HepG2 (cell line): ENCODE measurements at places on chromosomes 2 and 18. TPM values are rescaled to one million over a fixed set of nuclear protein-coding genes. Genes with fewer than 3 reads are reported as not detected.

Gene ITGB6
- not detected in 2 replicates for polyA plus RNA-seq

Gene SLC66A3
- polyA plus RNA-seq: 3.7 and 5.0 TPM in 2 replicates

GRCh38 chr2:51011254-51011653 is 20.7 kb downstream of the NRXN1 start:
- H3K4me3 ChIP-seq: no peak overlapping the region
- no peaks in the 10 kb centered on the region for H3K27me3 ChIP-seq
- peaks cover 7% of the 10 kb centered on the region for H3K4me1 ChIP-seq
- no peak overlapping the region for H3K27ac ChIP-seq
- H3K36me3 ChIP-seq: no peaks in the 10 kb centered on the region
- no peak for DNase-seq

Gene DYSF
- polyA plus RNA-seq: 2.4 and 4.5 TPM in 2 replicates

GRCh38 chr2:236070236-236070635 is 98.0 kb downstream of the GBX2 start:
- no peaks in the 10 kb centered on the region for H3K4me1 ChIP-seq
- H3K36me3 ChIP-seq: peaks cover 4% of the 10 kb centered on the region; the same call in 1 of the 3 replicates
- no peaks in the 10 kb centered on the region for H3K27me3 ChIP-seq
- no peak overlapping the region for H3K27ac ChIP-seq
- no peak for DNase-seq

DNA sequence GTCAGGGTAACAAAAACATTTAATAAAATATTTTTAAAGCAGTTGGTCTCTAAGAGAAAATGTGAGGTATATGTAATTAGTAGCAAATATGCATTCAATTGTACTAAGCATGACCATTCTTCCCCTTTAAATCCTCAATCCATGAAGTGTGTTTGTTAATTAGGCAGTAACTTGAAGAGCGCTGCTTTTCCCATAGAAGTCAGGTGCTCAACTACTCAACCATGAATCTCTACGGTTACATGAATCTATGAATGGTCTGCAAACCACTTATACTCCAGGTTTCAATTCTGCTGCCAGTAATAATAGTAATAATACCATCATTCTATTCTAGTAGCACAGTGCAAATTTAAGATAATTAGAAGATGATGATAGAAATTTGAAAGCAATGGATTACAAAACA is 55.8 kb downstream of the SLC8A1 start:
- no peaks in the 10 kb centered on the region for H3K36me3 ChIP-seq
- 0 out of 3 replicates have a peak, but pooled peaks cover 4% of the 10 kb centered on the region for H3K27me3 ChIP-seq
- no peak for DNase-seq
- H3K4me3 ChIP-seq: no peak overlapping the region
- H3K4me1 ChIP-seq: no peaks in the 10 kb centered on the region

- H3K36me3 ChIP-seq: no peaks in the 10 kb centered on the region
- no peak overlapping the region for H3K4me3 ChIP-seq
- no peak for DNase-seq
Observed at GRCh38 chr2:31318361-31319336, 84.7 kb downstream of the EHD3 start.

DNA sequence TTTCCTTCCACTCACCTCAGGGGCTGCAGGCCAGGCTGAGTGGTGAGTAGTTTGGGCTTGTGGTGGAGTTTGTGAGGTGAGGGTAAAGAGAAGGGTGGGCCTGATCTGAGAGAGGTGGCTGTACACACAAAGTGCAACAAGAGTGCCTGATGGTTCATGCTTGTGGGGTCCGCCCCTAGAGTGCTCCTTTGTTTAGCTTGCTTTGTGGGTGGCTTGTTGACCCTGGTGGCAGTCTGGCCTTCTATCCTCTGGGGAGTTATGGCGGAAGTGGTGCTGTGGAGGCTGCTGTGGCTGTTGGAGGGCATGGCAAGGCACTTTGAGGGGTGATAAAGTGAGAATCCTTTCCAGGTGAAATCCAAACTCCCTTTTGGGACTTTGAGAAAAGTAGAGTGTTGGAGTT is 10.6 kb downstream of the UBE2F start:
- H3K4me1 ChIP-seq: no peaks in the 10 kb centered on the region
- H3K27me3 ChIP-seq: no peaks in the 10 kb centered on the region
- H3K27ac ChIP-seq: no peak overlapping the region
- no peak overlapping the region for H3K4me3 ChIP-seq
- H3K36me3 ChIP-seq: peaks cover 14% of the 10 kb centered on the region
- no peak for DNase-seq

Gene DNAJC5G
- polyA plus RNA-seq: 0.05 and 0.07 TPM in 2 replicates

DNA sequence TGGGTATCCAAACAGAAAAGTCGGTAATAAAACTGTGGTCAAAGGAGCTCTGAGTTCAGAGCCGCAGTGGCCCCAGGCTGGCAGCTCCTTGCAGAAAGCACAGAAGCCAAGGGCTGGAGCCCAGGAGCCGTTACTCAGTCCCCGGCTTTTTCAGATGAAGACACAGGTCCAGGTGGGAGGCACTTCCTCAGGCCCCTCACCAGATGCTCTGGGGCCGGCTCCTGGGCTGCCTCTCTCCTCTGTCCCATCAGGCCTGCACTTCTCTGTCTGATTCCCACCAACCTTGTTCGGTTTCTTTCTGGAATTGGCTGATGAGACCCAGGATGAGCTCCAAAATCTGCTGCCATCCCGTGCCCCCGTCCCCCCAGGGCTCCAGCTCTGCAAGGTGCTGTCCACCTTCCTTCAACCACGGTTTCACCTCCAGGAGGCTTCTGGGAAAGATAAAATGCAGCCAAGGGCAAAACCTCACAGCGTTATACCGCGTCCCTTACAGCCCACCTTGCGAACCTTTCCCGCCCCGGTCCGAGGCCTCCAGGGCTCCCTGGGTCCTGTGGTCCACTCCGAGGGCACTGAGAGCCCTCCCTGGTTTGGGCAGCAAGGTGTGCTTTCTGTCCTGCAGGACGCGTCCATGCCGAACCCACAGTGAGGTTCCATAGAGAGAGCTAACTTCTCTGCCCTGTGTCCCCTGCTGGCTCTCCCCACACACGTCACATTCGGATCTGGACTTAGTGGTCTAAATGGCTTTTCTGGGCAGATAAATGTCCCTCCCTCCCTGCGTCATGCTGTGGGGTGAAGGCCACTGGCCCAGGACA is 102.9 kb downstream of the TPO start:
- no peaks in the 10 kb centered on the region for H3K36me3 ChIP-seq
- H3K27me3 ChIP-seq: peaks cover 12% of the 10 kb centered on the region
- no peaks in the 10 kb centered on the region for H3K4me1 ChIP-seq
- H3K4me3 ChIP-seq: no peak overlapping the region
- H3K27ac ChIP-seq: no peak overlapping the region
- no peak for DNase-seq

Gene GIGYF2
- polyA plus RNA-seq: 44.9 and 46.1 TPM in 2 replicates

GRCh38 chr18:55907453-55908175 is 319.6 kb upstream of the TCF4 start:
- H3K36me3 ChIP-seq: no peaks in the 10 kb centered on the region
- H3K27ac ChIP-seq: no peak overlapping the region
- no peaks in the 10 kb centered on the region for H3K4me1 ChIP-seq
- no peaks in the 10 kb centered on the region for H3K27me3 ChIP-seq
- no peak for DNase-seq

DNA sequence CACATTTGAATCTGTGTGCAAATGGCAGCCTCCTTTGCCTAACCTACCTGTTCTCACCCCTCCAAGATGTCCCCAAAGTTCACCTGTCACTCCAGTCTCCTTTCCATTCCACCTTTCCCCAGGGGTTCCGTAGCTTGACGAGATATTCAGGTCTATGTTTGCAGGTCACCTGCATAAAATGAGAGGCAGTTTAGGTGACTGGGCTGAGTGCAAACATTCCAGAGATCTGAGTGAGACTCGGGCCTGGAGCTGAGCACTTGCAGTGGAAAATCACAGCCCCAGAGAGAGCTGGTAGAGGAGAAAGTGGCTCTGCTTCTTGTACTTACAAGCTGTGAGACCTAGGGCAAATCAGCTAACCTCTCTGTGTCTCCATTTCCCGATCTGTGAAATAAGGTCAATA is 20.1 kb downstream of the CAPN14 start:
- no peak for DNase-seq
- no peak overlapping the region for H3K27ac ChIP-seq
- H3K4me1 ChIP-seq: no peaks in the 10 kb centered on the region
- H3K4me3 ChIP-seq: no peak overlapping the region
- H3K27me3 ChIP-seq: no peaks in the 10 kb centered on the region; the same call in 1 of the 2 replicates

- H3K27ac ChIP-seq: peak within 1 kb of the TSS; percentile 80
- peaks cover 85% of the 10 kb centered on the region for H3K4me1 ChIP-seq
- no peak for DNase-seq
- peak within 1 kb of the TSS; percentile 80 for H3K4me3 ChIP-seq
Observed at GRCh38 chr2:73984203-73984921, at the start of gene TET3. TSS of gene TET3 (plus strand) at chr2:73984910. CDS start at chr2:73986404, 1,494 bp downstream.

GRCh38 chr18:3610813-3611212 is 160.8 kb downstream of the TGIF1 start:
- H3K27ac ChIP-seq: no peak overlapping the region
- no peaks in the 10 kb centered on the region for H3K27me3 ChIP-seq
- no peak overlapping the region for H3K4me3 ChIP-seq
- no peaks in the 10 kb centered on the region for H3K36me3 ChIP-seq
- H3K4me1 ChIP-seq: peaks cover 63% of the 10 kb centered on the region

- no peaks in the 10 kb centered on the region for H3K36me3 ChIP-seq
- H3K4me1 ChIP-seq: peaks cover 5% of the 10 kb centered on the region
- H3K27me3 ChIP-seq: peaks cover 7% of the 10 kb centered on the region; the same call in 1 of the 3 replicates
Observed at GRCh38 chr2:138730497-138731030, 49.6 kb downstream of the NXPH2 start.

Gene NOP58
- polyA plus RNA-seq: 57.8 and 74.9 TPM in 2 replicates

GRCh38 chr2:54964271-54964670 is 86.0 kb downstream of the RTN4 start:
- 0 out of 2 replicates have a peak, but pooled peaks cover 5% of the 10 kb centered on the region for H3K4me1 ChIP-seq
- H3K27ac ChIP-seq: no peak overlapping the region
- H3K36me3 ChIP-seq: peaks cover 2% of the 10 kb centered on the region; the same call in 1 of the 3 replicates

DNA sequence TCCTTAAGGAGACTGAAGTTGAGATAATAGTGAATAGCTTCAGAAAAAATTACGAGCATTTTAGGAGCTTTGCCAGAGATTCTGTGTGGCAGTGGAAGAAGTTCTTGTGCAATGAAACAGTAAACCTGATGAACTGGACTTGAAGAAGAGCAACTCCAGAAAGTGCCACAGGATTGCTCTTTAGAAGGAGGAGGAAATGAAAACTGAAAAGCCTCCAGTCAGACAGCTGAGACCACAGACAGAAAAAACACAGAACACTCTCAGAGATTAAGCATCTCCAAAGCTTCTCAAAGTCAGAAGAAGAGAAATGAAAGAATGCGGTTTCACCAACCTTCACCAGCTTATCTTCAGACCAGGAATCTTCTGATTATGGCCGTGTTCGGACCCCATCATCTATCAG is 329.7 kb upstream of the CNTNAP5 start:
- no peaks in the 10 kb centered on the region for H3K27me3 ChIP-seq
- no peaks in the 10 kb centered on the region for H3K4me1 ChIP-seq
- no peak overlapping the region for H3K27ac ChIP-seq
